Activated CD8-positive, alpha-beta memory T cell treated with anti-CD3 and anti-CD28 coated beads for 1 hour (primary cell): ENCODE measurements at places on chromosomes 4 and X.
A peak's percentile ranks its signal among the peaks of the same experiment; 100 is the strongest.

DNA sequence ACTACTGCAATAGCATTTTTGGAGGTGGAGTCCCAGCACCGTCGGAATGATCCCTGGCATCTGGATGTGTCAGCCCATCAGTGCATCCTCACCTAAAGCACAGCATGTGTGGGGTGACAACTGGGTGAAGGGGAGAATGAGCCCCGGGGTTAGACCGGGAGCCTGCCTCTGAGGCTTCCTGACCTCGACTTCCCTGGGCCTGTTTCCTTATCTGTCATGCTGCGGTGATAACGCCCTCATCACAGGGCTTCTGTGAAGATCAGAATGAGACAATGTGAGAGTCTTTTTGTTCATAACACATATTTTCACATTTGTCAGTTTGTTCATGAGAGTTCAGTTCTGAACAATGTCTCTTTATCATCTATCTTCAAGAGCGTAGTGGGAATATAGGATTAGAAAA is 31.1 kb upstream of the PDLIM3 start:
- no peak for DNase-seq

GRCh38 chr4:46123913-46124755 is at the start of gene GABRG1:
TSS of gene GABRG1 (minus strand) at chr4:46124054. CDS start at chr4:46123913, 141 bp downstream.
- DNase-seq = no peak

DNA sequence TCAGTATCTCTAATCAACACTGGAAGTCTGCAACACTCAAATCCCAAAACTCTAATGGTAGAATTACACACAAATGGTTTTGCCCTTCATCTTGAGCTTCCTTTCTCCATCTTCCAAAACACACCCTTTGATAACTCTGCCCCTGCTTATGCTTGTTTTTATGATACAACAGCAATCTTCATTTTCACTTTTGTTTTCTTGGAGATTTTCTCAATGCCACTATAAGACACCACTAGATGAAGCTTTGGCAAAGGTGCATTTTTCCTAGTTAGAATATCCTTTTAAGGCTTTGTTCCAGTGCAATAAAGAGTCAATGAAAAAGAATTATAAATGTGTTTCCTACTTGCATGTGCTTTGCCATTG is 472.4 kb upstream of the NWD2 start:
- no peak for DNase-seq

DNA sequence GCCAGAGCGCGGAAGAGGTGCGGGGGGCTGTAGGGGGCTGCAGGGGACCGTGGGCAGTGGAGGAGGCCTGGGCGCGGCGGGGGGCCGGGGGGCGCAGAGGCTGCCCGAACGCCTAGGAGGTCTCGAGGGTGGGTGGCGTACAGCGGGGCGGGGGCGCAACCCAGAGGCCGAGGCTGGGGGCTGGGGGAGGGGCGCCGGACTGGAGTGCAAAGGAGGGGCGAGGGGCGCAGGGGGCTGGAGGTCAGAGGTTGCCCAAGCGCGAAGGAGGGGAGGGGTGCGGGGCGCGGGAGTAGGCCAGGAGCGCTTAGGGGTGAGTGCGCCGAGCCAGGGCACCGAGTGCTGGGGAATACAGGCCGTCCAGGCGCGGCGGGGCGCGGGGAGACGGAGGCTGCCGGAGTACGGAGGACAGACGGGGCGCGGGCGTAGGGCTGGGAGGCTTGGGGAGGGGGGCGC is 255 bp downstream of the GYG2 start:
- DNase-seq = no peak

- no peak for DNase-seq
These were observed 77.3 kb upstream of the MSX1 start for GRCh38 chr4:4781936-4782707.

- DNase-seq = no peak
These were observed 21.1 kb downstream of the CTBP1 start for GRCh38 chr4:1227816-1228215.

DNA sequence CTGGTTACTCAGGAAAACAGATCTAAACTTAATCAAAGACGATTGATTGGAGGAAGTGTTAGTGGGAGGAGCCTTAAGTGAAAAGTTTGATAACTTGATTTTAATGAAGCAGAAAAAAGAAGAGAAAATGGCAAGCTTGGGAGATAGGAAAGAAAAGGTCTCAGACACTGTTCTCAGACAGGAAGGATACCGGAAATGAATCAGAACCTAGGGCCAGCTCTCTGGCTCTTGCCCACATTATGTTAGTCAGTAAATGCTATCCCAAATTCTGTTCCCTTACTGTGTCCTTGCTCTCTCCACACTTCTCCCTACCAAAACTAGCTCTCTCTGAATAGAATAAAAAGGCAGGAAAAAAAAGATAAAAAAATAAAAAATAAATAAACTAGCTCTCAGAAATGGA is 48.6 kb upstream of the TMEM164 start:
- DNase-seq = no peak

DNA sequence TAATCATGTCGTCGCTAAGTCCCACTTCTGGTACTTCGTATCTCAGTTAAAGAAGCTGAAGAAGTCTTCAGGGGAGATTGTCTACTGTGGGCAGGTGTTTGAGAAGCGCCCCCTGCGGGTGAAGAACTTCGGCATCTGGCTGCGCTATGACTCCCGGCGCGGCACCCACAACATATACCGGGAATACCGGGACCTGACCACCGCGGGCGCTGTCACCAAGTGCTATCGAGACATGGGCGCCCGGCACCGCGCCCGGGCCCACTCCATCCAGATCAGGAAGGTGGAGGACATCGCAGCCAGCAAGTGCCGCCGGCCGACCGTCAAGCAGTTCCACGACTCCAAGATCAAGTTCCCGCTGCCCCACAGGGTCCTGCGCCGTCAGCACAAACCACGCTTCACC is 11.3 kb downstream of the PNCK start:
- peak; percentile 13 for DNase-seq
